ENCODE measurements at places on chromosomes 6 and 20. TPM values are rescaled to one million over a fixed set of nuclear protein-coding genes. Genes with fewer than 3 reads are reported as not detected.

DNA sequence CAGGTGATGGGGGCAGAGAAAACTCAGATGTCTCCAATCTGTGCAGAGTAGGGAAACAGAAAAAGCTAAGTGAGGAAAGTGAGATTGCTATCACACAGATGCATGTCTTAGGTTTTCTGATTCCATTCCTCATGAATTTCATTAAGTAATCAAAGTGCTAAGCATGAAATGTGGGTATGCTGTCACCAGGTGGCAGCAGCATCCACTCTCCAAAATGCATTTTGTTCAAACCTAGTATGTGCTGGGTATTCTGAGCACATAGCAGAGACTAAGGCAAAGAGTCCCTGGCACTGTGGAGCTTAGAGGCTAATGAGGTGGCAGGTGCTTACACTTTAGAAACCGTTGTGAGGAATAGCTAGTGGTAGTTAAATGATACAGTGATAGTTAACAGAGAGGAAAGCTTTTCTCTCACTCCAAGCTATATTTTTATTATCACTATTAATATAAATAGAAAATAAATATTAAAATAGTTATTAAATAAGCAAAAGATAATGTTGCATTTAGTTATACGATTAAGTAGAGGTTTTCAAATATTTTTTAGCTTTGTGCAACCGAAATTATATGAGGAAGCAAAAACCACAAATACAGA is 179.5 kb downstream of the CDH26 start:
- DNase-seq: peak; percentile 59

- peak; percentile 52 for DNase-seq
Observed at GRCh38 chr6:154292855-154293519, 63.6 kb downstream of the IPCEF1 start.

The MYB gene
- 0.12 TPM for total RNA-seq

GRCh38 chr6:151164383-151164782 is 75.4 kb upstream of the AKAP12 start:
- no peak for DNase-seq
